ENCODE measurements at places on chromosomes 2 and 18. TPM values are rescaled to one million over a fixed set of nuclear protein-coding genes. Genes with fewer than 3 reads are reported as not detected.

Gene DIS3L2
- total RNA-seq = 20.5 TPM

Gene TXNDC2
- 0.07 TPM for total RNA-seq

Gene GCG
- not detected for total RNA-seq

Gene DNAJC5G
- total RNA-seq = not detected

GRCh38 chr2:119715409-119716283, 36.6 kb downstream of the TMEM177 start:
- DNase-seq = no peak

GRCh38 chr2:220913384-220913783, 658.7 kb downstream of the EPHA4 start:
- peak; percentile 16 for DNase-seq

DNA sequence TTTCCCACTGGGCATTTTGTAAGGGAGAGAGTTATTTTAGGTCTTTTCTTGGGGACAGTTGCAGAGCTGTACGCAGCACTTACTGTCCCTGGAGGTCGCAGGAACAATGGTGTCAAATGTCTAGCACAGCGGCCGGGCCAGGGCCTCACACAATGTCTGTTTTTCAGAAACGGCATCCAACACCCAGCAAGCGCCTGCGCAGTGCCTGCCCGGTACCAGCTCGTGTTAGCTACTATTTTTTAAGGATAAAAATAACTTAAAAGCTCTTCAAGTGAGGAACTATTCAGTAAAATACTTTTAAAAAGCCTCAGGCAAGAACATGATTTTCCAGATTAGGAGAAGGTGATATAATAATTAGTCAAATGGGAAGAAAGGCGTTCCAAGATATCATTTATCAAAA, 90.0 kb downstream of the MBP start:
- DNase-seq = no peak

DNA sequence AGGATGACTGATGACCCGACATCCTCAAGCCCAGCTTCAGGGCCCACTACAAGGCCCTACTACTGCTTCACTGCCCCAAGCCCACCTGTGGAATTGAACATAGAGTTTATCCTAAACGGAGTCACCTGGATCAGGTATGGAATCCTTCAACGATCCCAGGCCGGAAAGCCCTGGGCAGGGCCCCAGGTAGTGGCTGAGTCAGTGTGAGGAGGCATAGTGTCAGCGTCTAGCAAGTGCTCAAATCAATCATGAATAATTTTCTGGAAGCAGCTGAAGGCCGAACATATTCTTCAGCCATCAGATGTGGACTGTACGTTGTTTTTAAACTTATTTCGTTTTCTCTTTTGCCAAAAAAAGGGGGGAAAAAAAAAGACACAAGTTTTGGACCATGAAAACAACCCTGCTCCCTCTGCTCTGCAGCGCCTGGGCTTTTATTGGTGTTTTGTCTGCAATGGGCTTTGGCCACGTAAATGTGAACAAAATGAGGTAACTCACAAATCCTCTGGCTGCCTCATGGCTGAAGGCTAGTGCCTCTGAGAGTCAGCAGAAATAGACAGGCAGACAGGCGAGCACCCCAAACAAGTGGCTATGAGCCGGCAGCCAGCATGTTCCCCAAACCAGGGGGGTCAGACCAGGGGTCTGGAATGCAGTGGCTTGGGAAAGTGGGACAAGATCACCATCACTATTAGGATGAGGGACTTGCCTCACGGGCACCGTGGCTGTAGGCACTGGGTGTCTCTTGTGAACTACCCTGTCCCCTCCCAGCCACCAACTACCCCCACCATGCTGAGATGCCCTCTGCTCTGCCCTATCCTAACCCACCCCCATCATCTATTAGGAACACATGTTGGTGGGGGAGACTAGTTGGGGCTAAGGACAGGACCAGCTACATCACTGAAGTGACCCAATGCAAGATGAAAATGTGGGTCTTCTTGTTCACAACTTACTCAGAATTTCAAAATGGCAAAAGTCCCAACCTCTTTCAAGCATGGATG, 51.4 kb downstream of the TTC32 start:
- DNase-seq = no peak

DNA sequence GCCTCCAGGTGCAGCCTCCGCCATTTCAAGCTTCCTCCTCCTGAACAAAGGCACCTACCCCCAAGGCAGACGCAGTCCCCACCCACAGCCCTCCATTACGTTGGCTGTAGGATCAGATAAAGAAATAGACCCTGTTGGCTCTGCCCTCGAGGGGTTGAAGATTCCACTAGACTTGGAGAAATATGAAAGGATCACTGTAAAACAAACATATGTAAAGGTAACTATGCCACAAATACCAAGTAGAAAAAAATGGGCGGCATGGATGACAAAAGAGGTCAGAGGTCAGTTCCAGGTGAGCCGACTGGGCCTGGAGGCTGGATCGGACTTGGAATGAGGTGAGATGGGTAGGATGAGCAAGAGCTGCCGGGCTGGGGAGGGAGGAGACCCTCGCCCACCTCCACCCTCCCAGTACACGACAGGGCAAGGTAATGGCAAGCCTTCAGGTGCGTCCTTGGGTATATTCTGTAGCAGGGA, 84.8 kb upstream of the POMC start:
- DNase-seq = no peak

GRCh38 chr18:4677006-4677405, 221.9 kb upstream of the DLGAP1 start:
- no peak for DNase-seq

DNA sequence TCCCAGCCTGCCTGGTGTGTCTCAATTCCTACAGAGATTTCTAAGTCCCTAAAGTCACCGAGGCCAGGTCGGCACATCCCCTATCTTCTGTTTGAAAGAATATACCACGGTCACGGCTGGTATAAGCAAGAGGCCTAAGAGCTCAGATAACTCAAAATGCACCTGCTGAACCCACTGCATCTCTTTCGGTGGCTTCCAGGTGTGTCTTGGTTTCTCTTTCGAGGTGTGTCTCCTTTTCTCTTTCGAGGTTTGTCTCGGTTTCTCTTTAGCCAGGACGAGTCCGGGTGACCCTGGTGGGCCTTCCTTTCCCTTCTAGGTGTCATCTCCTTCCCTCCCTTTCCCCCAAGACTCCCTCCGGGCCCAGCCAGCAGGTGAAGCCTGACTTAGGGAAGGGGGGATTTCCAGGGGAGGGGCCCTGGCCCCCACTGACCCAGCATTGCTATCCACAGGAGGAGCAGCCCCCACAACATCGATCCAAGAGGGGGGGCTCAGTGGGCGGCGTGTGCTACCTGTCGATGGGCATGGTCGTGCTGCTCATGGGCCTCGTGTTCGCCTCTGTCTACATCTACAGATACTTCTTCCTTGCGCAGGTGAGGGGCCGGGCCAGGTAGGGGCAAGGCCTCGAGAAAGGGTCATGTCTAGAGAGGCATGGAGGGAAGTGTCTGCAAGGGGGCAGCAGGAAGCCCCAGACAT, 8.4 kb downstream of the ITM2C start:
- DNase-seq = no peak

DNA sequence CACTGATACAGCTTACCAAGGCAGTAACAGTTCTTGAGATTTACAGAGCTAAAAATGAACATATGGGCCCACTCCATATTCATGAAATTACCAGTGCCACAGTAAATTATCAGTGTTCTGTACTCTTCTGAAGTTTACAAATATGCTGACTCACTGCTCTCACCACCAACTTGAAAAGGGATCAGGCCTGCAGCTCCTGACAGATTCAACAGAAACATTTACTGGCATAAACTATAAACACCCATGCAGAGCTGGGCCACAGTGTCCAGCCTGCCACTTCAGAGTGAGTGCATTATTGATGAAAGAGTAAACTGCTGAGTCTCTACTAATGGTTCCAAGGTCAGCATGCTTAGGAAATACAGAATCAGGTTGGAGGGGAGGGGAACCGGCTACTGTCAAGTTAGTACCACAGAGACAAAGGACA, 83.1 kb downstream of the FARSB start:
- DNase-seq = peak; percentile 66
